Iris pigment epithelial cell (primary cell): ENCODE measurements at places on chromosomes 2 and 18.

DNA sequence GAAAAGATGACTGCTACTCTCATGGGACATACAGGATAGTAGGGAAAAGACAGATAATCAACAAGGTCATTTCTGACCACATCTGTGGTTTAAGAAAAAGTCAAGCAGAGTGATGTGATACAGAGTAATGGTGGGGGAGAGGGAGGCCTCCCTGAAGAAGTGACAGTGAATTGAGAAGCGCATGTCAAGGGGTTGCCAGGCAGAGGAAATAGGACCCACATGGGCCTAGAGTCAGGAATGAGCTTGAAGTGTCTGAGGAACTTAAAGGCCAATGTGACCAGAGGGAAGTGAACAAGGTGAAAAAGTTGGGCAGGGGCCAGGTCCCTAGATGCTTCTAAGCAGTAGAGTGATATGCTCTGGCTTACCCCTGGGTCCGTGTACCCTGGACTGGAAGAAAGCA lies 113.5 kb upstream of the PPP1CB start:
- DNase-seq = no peak

DNA sequence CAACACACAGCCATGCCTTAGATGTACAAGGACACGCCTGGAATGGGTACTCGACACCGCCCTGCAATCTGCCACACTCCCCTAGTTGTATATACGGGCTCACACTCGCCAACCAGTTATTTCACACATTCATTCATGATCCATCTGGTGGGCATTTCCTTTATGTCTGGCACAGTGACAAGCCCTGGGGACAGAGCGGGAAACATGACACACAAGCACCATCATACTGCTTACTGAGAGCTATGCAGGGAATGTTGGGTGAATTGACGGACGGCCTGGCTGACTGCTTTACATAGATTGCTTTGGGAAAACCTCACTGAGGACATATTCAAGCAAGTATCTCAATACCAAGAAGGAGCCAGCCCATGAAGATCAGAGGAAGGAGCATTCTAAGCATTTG lies 448.0 kb upstream of the SPRED2 start:
- DNase-seq = no peak

DNA sequence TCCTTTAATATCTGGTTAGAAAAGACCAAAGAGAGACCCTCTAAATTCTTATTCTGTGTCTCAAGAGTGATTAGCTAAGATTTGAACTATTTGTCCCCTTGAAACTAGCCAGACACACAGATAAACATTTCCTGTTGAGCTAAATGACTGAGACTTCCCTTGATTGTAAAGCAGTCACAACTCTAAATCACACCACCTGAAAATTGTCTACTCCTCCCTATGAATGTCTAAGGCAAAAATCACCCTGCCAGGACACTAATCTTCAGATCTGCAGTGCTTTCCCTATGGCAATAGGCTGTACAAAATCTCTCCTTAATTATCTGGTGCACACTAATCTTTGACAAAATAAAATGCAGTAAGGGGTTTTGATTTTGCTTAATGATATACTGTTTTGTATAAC lies 200.5 kb upstream of the GULP1 start:
- no peak for DNase-seq

GRCh38 chr2:2389215-2389614 lies 58.1 kb upstream of the MYT1L start:
- no peak for DNase-seq

DNA sequence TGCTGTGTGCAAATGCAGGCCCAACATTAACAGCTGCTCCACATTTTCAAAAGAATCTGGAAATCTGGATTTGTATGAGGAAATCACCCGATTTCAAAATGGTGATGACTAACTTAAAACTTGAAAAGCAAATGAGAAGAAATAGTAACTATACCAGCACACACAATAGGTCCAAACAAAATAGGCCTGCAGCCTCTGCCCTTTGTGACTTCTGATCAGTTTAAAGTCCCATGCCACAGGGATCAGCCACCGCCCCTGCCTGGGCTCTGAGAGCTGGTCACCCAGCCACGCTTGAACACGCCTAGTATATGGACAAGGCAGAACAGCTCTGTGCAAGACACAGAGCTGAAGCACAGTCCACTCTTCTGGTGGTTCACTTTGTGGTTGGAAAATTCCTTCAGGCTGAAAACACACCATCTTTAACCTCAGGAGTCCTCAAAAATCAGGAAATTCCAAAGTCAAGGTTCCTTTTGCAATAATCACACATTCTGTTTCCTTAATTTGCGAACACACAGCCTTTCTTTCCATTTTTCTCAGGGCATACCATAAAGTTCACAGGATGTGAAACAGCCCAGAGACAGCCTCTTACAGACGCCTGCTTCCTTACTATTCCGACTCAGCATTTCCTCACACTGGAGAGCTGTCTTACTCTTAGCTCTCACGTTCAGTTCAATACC lies 150.1 kb upstream of the RIOK3 start:
- peak; percentile 97 for DNase-seq

DNA sequence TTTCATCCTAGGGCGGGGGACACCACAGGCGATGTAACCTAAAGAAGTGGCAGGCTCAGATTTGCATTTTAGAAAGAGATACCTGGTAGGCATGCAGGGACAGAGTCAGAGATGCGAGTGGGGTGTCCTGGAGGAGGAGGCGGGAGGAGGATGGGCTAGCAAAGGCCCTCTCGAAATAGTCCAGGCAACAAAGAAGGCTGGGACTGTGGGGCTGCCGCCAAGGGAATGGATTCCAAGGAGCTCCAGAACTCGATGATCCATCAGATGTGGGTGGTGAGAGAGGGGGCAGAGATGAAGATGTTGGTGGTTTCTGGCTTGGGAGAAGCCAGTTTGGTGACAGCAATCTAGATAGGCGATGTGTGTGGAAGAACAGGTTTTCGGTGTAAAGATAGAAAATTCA lies 12.5 kb upstream of the INPP5D start:
- DNase-seq = no peak
